CD4-positive, alpha-beta T cell treated with Interleukin-17A for 4 hours (primary cell): ENCODE measurements at places on chromosomes 12 and 14.

GRCh38 chr12:20483776-20484175 is 115.4 kb downstream of the PDE3A start:
- no peak for DNase-seq

DNA sequence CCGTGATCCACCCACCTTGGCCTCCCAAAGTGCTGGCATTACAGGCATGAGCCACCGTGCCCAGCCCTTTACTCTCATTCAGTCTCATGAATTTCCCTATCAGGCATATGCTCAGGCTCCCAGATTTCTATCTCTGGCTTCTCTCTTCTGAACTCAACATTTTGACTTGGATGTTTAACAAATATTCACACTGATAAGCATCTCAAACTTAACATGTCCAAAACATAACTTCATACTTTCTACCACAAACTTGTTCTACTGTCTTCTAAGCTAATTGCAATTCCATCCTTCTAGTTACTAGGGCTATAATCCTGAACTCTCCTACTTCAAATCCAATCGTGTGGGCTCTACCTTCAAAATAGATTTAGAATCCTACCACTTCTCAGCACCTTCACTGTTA is 73.9 kb upstream of the PAWR start:
- DNase-seq = no peak

DNA sequence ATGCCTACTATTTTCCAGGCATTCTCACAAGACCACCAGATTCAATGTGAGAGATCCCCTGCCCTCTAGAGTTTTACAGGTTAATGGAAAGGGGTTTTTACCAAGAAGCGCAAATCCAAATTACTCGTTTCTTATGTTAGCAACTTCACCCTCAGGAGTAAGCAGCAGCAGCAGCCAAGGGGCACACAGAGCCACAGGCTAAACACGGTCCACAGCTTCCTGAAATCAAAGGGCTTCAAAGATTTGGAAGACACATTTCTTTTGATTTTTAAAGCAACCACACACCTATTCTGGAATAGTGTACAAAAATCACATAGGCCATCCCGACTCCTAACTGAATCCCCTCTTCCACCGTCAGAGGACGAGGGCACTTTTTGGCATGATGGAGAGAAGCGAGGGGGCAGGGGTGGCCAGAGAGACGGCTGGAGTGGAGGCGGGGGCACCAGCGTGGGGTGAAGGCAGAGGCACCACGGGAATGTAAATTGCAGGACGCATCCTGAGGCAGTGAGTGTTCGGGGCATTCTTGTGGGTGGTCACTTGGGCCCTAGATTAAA is 107.0 kb downstream of the ARF6 start:
- DNase-seq = peak; percentile 21

DNA sequence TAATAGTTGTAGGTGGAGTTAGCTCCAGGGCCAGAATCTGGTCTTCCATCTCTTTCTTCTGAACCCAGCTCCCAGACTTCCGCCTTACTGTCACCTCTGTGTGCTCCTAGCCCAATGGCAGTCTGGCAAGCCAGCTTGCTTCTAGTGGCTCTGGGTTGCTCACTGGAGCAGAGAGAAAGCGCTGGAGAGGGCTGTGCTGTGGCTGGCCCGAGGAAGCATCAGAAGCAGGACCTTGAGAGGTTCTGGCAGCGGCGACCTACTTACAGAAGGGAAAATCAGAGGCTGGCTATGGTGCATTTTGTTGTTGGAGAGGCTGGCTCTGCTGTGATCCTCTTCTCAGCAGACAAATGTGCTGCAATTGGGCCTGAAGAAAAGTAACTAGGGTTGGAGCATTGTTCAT is 28.6 kb downstream of the KCNA5 start:
- no peak for DNase-seq

DNA sequence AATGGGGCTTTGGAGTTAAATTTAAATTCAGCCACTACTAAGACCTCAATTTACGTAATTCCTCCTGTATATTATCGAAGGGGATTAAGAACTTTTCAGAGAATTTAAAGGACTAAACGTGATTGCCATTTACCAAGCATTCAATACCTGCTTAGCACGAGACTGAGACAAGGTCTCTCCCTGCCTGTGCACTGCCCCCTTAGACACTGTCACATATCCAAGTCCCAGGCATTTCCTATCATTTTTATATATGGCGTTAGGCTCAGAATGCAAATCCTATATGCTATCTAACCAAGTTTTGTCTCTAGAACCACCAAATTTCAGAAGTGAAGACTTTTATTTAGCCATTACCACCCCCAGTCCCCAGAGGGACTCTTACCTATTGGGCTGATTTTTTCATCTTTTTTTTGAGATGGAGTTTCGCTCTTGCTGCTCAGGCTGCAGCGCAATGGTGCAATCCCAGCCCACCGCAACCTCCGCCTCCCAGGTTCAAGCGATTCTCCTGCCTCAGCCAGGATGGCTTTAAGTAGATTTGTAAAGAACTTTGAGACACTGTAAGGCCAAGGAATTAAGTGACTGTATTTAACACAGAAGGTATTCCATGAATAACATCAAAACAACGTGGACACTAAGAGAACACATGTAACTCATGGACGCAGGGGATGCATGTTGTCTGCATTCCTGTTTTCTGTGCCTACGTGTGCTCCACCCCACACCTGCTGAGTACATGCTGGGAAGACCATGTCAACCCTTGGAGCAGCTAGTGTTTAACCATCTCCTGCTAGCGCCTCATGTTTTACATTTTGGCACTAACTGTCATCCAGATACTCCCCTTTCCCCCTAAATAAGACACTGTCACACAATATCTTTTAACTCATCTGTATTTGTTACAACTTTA is 6.4 kb downstream of the HSP90AA1 start:
- DNase-seq = no peak

DNA sequence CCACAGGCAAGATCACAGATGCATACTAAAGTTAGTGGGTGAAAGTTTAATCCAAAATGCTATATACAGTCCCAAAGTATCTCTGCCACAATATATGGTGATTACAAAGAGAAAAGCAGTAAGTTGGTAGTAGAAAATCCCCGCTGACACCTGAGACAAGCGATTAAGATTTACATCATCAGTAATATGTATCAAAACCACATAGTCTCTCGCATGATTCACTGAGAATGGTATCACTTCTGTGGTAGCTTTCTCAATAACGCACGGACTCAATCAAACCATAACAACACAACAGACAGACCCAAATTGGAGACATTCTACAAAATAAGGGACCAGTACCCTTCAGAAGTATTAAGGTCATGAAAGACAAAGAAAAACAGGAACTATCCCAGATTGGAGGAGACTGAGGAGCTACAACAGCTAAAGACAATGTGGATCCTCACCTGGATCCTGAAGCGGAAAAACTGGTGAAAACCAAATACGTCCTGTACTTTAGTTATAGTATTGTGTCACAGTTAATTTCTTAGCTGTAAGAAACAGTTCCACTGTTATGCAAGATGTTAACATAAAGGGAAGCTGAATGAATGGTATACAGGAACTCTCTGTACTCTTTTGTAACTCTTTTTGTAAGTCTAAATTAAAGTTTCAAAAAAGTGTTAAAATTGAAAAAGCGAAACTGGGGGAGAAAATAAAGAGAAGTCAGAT is 51.0 kb downstream of the SPTLC2 start:
- DNase-seq = no peak

DNA sequence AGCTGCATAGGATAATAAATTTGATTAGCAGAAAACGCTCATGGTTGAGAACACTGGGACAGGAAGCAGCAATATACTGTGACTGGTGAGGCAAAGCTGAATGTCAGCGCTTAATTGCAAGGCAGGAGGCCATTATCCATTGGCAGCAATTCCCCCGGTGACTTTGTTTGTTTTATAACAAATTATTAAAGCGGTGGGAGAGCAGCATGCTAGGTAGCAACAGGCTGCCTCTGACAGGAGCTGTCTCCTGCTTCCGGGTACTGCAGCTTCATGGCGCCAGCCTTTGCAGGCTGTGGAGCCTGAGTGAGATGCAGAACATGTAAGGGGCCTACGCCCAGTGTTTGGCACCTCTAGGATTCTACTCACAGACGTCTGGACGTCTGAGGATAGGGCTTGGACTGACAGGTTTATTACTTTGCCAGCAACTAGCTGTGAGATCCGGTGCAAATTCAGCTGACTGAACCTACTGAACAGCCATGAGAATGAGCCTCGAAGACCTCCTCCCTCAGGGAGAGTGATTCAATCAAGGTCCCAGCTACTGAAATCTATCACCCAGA is 82.1 kb upstream of the SSTR1 start:
- peak; percentile 9 for DNase-seq

DNA sequence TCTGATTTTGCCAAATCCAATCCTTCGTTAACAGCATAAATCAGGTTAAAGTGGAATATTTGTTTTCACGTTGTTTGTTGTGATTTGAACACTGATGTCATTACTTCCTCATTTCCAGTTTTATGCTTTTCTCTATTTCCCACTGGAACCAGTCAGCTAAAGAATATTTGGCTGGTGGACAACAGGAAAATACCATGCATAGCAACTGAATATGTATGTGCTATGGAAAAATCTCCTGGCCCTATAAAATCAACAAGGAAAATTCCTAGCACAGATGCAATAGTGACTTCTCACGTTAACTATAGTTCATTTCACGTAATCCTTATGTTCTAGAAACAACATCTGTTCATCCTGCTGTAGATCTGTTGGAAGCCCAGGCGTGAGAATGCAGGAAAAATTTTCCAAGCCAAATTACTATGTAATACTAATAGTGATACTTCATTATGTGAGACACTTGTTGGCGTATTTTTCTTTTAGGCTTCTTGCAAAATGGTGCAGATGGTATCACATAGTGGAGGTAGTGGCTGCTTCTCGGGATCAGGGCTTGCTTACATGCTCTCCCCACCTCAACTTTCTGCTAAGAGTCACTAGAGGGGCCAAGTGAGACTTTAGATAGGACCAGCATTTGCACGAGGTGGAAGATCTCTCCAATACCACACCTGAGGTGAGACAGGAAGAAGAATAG is 86.3 kb upstream of the USP44 start:
- no peak for DNase-seq

DNA sequence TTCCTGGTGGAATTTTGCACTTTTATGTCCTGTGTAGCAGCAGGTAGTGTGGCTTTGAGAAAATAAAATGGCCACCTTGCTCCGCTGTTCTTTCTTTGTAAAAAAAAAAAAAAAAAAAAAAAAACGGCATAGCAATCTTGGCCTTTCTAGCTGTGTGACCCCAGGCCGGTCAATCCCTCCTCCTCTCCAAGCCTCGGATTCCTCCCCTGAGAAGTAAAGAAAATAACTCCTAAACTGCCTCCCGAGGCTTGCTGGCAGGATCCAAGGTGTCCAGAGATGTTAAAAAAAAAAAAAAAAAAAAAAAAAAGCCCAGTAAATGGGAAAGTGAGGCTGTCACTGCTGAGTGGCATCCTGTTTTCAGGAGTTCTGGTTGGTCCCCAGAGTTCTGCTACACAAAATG is 23.9 kb upstream of the MAP1LC3B2 start:
- no peak for DNase-seq

DNA sequence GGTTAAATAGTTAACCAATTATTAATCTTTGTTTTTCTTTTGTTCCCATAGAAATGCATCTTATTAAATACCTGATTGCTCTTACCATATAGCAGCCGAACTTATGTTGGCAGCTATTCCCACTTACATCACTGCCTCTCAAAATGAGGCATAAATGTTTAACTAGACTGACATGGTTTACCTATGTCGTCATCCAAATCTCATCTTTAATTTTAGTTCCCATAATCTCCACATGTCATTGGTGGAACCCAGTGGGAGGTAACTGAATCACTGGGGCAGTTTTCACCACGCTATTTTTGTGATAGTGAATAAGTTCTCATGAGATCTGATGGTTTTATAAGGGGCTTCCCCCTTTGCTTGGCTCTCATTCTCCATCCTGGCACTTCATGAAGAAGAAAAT is 499.2 kb upstream of the ATP2B1 start:
- no peak for DNase-seq

DNA sequence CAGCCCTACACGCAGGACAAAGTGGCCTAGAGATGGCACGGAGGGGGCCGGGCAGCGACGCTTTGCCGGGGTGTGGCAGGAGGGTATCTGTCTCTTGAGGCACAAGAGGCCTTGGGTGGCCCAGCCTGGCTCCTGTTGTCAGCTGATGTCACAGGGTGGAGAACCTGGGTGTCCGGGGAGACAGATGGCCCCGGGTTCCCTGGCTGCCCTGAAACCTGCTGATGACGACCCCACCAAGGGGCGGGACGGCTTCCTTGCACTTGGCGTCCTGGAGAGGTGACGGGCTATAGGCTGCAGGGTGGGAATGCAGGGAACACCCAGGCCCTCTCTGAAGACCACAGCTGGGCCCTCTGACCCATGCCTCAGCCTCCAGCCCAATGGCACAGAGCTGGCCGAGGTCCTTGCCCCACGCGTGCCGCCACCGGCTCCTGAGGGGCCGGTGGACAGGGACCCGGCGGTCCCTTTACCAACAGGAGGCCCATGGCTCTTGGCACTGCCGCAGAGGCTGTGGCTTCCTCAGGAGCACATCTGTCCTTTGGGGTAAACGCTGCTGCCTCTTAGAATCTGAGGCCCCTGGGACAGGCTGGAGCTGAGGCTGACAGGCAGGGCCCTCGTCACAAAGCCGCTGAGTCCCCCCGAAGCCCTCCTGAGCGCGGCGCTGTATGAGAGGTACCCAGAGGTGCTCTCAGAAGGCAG is 16.4 kb downstream of the TRMT61A start:
- no peak for DNase-seq

DNA sequence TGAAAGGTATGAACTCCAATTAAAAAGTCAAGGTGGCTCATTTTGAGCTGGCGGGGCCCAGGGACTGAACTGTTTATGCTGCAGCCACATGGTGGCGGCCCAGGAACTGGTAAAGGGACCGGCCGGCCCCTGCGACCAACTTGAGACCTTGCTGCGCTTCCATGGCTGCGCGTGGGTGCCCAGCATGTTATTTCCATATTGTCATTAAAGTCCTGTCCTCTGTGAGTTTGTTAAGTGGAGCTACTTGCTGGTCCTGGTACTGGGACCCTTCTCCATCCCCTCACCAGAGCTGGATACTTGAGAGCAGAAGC is 62.3 kb downstream of the BEGAIN start:
- peak; percentile 63 for DNase-seq

DNA sequence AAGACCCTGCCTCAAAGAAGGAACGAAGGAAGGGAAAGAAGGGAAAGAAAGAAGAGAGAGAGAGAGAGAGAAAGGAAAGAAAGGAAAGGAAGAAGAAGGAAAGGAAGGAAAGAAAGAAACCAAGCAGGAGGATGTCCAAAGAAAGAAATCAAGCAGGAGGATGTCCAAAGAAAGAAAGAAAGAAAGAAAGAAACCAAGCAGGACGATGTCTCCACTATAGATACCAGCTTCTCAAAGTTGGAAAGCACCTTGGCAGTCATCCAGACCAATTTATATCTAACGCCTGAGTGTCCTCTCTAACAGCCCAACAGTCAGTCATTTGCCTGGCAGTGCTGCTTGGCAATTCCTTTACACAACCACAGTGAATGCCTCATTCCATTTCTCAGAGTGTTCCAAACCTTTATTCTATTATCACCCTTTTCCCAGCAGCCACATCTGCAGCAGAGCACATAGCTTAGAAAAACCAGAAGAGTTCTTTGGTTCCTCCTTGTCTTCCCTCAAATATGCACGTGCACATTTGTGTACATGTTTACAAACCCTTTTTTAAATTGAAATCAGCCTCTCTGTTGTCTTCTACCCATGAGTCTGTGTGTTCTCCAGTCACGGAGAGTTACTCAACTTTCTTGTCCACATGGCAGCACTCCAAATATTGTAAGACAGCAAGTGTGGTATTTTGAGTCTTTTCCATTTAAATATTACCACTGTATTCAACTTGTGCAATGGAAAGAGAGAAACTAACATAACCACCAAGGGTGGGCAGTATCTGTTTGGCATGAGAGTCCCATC is 138.4 kb downstream of the STXBP6 start:
- no peak for DNase-seq

- DNase-seq = peak; percentile 14
Observed at GRCh38 chr14:65255029-65255545, 152.8 kb upstream of the MAX start.

GRCh38 chr12:85461127-85461526 is 181.1 kb downstream of the ALX1 start:
- DNase-seq = no peak
